ENCODE measurements at places on chromosomes 4 and X.

DNA sequence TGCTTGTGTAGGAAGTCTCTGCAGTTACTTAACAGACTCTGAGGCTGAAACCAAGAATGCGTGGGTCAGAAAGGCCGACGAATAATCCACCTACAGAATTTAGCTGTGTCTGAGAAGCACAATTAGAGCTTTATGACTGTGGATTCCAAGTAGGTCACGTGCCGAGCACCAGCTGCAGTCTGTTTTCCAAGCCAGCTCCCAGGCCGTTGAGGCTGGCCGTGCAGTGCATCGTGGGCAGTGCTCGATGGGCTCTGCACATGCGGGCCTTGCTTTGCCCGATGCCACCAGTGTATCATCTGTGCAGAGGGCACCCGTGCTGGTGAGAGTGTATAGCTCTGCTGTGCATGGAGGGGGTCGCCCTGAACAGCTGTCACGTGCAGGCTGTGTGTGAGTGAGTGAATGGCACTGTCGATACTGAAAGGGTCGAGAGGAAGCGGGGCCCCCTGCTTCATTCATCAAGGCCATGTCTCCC, 67.5 kb upstream of the CLDN34 start:
- DNase-seq: no peak

DNA sequence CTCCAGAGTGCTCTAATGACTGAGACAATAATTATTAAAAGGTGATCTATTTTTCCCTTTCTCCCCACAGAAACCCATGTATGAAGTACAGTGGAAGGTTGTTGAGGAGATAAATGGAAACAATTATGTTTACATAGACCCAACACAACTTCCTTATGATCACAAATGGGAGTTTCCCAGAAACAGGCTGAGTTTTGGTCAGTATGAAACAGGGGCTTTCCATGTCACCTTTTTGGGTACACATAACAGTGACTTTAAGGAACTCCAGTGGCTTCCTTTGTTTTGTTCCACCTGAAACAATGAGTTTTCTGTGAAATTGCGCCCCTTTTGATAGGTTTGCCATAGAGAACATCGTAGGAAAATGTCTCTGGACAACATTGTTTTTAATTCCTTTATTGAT, 69.6 kb downstream of the KIT start:
- no peak for DNase-seq

- DNase-seq: no peak
Measured at GRCh38 chr4:138918169-138918869, 97.3 kb upstream of the NOCT start.

GRCh38 chrX:5829469-5829868, 399.2 kb downstream of the NLGN4X start:
- DNase-seq: no peak

DNA sequence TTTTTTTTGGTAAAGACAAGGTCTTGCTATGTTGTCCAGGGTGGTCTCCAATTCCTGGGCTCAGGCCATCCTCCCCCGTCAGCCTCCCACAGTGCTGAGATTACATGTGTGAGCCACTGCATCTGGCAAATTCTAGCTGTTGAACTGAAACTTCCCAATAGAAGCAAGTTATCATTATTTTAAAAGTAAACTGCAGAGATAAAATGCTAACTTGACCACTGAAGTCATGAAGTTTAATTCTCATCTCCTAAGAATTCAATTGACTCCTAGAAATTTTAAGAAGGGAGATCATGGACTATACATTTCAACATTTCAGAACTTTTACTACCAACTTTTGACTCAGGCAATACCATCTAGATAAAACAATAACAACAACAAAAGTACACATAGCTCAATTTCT, 11.7 kb upstream of the EXOSC9 start:
- DNase-seq: no peak

DNA sequence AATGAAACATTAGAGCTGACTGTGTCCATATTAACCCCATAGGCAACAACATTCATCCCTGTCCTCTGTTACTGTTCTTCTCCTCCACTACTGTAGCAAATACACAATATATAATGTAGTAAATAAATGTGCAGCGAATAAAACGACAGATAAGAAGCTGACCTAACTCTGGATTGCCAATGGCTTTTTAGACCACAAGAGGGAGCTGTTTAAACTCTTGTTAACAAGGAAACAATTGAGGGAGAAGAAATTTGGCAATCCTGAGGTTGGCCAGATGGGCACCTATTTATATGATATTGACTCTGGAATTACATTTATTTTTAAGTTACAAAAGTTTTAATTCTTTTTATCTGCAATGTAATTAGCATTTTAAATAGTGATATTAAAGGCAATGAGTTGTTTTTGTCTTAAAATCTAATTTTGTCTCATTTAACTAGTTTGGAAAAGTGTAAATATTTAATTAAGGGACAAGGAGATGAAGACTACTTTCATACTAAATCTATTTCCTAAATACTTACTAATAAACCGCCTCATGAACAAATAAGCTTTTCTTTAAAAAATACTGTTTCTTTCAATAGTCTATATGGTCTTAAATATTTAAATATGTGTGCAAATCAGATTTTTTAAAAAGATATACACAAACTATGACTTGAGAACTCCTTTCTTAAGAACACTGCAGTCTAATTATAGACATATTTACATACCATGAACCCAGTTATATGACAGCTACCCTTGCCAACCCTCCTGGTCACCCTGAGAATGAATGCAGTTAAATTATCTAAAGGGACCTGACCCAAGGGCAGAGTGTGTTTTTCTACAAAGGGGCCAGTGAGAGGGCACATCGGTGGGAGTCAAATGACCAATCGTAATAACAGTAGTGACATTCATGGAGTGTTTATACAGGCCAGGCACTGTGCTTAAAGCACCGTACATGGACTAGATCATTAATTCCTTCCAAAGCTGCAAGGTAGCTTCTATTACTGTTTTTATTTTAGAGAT, 52.9 kb upstream of the HPF1 start:
- no peak for DNase-seq

GRCh38 chr4:156892805-156893204, 78.8 kb downstream of the PDGFC start:
- DNase-seq: no peak

GRCh38 chrX:102712981-102713625, 855 bp downstream of the GPRASP2 start:
- DNase-seq: no peak

DNA sequence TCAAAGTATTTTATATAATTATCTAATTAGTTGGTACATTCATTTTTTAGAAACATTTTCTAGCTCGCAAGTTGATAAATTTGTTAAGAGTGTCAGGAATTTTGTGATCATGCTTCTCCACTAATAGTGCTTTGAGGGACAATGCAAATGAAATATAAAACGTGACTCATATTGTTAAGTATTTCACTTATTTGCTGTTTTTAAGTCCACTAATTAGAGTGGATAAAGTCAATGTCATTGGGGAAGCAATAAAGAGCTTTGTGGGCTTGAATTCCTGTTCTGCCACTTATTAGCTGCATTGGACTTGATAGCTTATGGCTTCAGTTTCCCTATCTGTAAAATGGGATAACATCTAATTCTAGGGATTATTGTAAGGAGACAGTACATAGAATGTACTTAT, 26.5 kb upstream of the ANAPC4 start:
- DNase-seq: no peak

- no peak for DNase-seq
Measured at GRCh38 chrX:40142417-40142816, 44.7 kb upstream of the BCOR start.

DNA sequence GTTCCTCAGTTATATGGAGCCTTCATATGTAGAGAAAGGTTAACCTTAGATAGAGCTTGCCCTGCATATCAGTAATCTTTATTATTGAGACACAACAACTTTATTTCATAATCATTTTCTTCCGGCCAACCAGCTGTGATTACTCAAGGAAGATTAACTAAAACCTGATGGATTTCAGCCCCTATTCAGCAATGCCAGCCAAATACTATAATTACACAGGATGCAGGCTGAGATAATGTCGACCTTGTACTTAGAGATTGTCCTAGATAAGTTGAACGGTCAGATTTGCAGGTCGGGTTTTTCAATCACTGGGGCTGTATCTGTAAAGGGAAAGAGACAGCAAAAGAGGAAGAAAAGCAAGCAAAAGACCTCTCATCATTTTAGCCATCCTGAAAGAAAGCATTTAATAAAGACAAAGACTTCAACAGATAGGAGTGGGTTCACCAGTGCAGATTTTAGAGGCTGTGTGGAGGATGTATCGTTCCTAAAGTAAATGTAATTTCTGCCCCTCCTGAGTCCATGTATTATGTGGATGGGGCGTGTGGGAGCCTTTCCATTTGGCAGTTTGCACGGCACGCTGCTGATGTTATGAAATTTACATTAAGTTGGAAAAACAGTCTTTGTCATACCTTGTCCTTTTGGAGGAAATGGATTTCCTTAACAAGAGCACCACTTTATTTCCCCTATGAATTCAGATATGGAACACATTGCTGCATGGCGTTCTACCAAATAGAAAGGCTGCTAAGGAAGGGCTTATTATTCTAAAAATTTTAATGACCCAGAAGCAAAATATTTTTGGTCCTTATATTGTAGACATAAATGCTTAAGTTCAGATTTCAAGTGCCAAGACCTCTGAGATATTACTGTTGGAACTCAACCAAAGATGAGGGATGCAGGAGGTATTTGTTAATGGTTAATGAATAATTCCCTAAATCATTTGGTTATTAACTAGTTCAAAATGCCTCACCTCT, 496.7 kb downstream of the SPRY1 start:
- DNase-seq: no peak

DNA sequence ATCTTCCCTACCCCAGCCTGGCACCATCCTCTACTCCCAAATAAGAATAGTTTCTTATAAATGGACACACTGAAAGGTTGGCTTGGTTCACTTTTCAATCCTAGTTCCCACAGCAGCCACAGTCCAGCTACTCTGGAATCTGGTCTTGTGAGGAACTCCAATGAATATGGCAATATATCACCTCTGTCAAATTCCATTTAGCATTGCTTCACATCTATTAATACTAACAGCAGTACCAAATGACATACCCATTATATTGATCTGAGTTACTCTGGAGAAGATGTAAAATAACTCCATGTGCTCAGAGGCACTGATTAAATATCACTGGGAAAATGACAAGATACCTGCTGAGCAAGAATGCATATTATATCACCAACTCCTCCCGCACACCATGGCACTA, 8.6 kb downstream of the OPHN1 start:
- no peak for DNase-seq

- no peak for DNase-seq
Measured at GRCh38 chr4:101217353-101218031, 129.8 kb downstream of the PPP3CA start.

GRCh38 chr4:2937146-2937857, 25.9 kb downstream of the NOP14 start:
- DNase-seq: no peak

- DNase-seq: no peak
Measured at GRCh38 chr4:70903291-70903603, 1.1 kb downstream of the MOB1B start.

- DNase-seq: peak; percentile 63
Measured at GRCh38 chrX:48938721-48939425, 18.5 kb downstream of the OTUD5 start.

GRCh38 chrX:119758731-119759247, 401 bp downstream of the SOWAHD start:
- DNase-seq: peak; percentile 29

DNA sequence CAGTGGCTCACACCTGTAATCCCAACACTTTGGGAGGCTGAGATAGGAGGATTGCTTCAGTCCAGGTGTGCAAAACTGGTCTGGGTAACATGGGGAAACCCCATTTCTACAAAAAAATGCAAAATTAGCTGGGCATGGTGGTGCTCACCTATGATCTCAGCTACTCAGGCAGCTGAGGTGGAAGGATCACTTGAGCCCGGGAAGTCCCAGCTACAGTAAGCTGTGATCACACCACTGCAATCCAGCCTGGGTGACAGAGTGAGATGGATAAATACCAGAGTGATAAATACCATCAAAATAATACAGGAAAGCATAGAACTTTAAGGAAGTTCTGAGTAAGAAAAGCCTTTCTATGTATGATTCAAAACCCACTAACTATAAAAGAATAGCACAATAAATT, 52.8 kb downstream of the LRBA start:
- no peak for DNase-seq

DNA sequence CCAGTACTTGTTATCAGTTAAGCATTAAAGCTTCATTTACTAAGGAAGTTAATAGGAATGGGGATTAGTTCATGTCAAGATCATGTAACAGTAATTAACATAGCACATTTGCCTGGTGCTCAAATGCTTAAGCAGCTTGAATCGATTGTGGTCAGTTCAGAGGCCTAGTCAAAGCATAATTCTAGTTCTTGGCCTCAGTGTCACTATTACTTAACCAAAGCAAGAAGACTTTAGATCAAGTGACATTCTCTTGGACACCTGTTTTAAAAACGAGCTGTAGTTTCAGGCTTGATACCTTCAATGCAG, 115.2 kb upstream of the BMPR1B start:
- DNase-seq: no peak

GRCh38 chr4:189304809-189305208, 635.9 kb upstream of the FRG1 start:
- DNase-seq: no peak

DNA sequence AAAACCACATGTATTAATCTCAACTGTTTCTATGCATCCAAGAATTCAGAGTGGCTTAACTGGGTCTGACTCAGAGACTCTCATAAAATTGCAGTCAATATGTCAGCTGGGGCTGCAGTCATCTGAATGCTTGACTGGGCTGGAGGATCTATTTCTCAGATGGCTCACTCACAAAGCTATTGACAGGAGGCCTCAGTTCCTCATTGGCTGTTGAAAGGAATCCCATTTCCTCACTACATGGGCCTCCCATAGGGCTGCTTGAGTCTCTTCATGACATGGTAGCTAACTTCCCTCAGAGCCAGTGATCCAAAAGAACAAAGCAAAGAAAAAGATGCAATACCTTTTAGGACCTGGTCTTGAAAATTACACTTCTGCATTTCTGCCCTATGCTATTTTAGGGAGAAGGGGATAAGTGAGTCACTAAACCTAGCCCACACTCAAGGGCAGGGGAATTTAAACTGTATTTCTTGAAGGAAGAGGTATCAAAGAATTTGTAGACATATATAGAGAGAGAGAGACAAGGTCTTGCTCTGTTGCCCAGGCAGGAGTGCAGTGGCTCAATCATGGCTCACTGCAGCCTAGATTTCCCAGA, 9.8 kb downstream of the SCFD2 start:
- no peak for DNase-seq

DNA sequence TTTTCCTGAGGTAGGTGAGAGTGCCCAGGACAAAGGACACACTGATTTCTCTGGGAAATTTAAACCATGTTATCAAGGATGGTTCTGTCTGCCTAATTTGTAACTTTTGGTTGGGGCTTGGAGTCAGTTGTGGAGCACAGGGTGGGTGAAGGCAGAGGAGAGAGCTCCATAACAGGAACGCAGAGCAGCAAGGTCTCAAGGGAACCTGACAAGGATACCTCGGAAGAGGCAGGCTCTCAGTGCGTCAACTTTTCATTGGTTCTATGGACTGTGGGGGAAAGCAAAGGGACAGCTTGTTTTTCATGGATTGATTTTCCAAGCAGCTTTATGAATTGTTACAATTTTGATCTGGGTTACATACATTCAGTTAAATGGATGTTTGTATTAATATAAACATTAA, 110.4 kb downstream of the SLIT2 start:
- no peak for DNase-seq

GRCh38 chr4:132076829-132077228, 1072.3 kb upstream of the PCDH10 start:
- DNase-seq: no peak

All from effector memory CD4-positive, alpha-beta T cell (primary cell).